ENCODE measurements at places on chromosomes 6 and 20. TPM values are rescaled to one million over a fixed set of nuclear protein-coding genes. Genes with fewer than 3 reads are reported as not detected.
A peak's percentile ranks its signal among the peaks of the same experiment; 100 is the strongest.

Gene MEP1A
- 0.09 TPM for total RNA-seq

Gene GPLD1
- total RNA-seq, result 0.87 TPM

Gene PKHD1
- 25.5 TPM for total RNA-seq

Gene SCRT2
- 0.06 TPM for total RNA-seq

Gene STMND1
- total RNA-seq, result 1.3 TPM

Gene NRN1
- total RNA-seq, result 2.0 TPM

DNA sequence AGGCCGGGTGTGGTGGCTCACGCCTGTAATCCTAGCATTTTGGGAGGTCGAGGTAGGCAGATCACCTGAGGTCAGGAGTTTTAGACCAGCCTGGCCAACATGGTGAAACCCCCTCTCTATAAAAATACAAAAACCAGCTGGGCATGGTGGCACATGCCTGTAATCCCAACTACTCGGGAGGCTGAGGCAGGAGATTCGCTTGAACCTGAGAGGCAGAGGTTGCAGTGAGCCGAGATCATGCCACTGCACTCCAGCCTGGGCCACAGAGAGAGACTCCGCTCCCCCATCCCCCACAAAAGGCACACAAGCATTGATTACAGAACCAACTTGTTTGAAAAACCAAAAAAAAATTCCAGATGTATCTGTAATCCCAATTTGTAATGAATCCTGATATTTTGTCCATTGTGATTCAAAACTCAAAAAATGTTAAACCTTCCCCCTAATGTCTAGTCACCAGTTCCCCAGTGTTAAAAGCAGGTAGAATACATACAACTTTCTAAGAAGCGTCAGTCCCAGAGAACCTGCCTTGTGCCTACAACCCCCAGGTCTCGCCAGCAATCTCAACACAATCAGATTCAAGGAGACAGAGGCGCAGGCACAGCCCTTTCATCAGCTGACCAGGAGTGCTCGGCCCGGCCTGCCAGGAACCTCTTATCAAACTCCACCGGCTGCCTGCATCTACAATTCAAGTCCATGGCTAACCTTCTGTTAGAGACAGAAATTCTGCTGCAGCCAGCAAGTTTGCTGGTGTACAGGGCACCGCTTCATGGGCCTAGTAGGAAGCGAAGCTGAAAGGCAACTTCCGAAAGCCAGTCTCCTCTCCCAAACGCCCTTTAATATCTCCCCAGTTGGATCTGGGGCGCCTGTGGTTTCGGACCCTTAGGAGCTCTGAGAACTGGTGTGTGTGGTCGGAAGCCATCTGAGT lies 2.1 kb downstream of the EZR start:
- peaks cover 18% of the 10 kb centered on the region for H3K4me1 ChIP-seq
- peak; percentile 78 for DNase-seq
- H3K27ac ChIP-seq, result peak overlapping the region; percentile 96
- H3K4me3 ChIP-seq, result peak overlapping the region; percentile 76
- H3K36me3 ChIP-seq, result no peaks in the 10 kb centered on the region
- H3K27me3 ChIP-seq, result no peaks in the 10 kb centered on the region

- no peak overlapping the region for H3K4me3 ChIP-seq
- peaks cover 3% of the 10 kb centered on the region for H3K27me3 ChIP-seq
- H3K27ac ChIP-seq, result no peak overlapping the region
- H3K4me1 ChIP-seq, result no peaks in the 10 kb centered on the region
Observed at GRCh38 chr20:22723659-22724058, 139.3 kb upstream of the FOXA2 start.

DNA sequence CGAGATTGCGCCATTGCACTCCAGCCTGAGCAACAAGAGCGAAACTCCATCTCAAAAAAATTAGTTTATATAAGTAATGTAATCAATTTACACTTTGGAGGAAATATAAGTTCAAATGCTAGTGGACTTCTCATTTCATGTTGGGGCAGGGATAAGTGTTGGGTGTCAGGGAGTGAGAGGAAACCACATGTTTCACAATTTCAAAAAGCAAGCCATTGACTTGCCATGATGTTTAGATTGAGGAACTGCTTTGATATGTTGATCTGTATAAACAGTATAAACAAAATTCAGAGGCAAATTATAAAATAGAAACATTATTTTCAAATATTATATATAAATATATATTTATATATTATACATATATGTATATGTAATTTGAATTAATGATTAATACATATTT lies 42.7 kb downstream of the FILIP1 start:
- DNase-seq, result no peak
- no peaks in the 10 kb centered on the region for H3K4me1 ChIP-seq
- no peaks in the 10 kb centered on the region for H3K36me3 ChIP-seq
- H3K4me3 ChIP-seq, result no peak overlapping the region

DNA sequence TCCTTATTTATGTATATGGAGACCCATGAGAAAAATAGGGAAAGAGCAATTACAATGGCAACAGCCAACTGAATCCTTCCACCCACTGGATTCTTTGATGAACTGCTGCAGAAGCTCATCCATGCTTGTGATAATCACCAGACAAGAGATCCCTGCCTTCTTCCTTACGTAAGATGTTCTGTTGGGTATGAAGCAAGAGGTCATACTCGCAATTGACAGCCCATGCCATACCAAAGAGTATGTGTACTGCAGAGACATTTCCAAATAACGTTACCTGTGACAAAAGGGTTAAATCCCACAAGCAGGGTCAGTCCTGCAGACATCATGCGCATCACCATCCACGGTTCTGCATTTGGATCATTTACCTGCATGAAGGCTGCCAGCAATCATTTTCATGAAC lies 27.8 kb downstream of the ELOVL5 start:
- no peaks in the 10 kb centered on the region for H3K36me3 ChIP-seq
- no peaks in the 10 kb centered on the region for H3K27me3 ChIP-seq
- no peak overlapping the region for H3K4me3 ChIP-seq
- DNase-seq, result no peak
- H3K4me1 ChIP-seq, result no peaks in the 10 kb centered on the region
- no peak overlapping the region for H3K27ac ChIP-seq

GRCh38 chr6:114569669-114570068 lies 226.8 kb upstream of the HS3ST5 start:
- H3K27ac ChIP-seq, result no peak overlapping the region
- no peak overlapping the region for H3K4me3 ChIP-seq

DNA sequence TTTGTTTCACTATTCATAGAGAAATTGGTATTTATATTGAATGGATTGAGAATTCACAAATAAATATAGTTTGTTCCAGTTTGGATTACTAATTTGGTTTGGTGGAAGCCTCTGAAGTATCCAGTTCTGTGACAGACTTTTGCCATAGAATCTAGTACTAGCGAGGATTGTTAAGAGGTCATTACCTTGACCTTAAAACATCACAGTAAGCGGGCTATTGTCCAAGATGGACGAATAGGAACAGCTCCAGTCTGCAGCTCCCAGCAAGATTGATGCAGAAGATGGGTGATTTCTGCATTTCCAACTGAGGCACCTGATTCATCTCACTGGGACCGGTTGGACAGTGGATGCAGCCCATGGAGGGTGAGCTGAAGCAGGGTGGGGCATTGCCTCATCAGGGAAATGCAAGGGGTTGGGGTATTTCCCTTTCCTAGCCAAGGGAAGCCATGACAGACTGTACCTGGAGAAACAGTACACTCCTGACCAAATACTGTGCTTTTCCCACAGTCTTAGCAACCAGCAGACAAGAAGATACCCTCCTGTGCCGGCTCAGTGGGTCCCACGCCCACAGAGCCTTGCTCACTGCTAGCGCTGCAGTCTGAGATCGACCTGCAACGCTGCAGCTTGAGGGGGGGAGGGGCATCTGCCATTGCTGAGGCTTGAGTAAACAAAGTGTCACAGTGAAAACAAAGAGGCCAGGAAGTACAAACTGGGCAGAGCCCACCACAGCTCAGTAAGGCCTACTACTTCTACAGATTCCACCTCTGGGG lies 66.4 kb upstream of the NEDD9 start:
- H3K36me3 ChIP-seq, result no peaks in the 10 kb centered on the region
- H3K4me1 ChIP-seq, result no peaks in the 10 kb centered on the region
- no peak overlapping the region for H3K4me3 ChIP-seq
- peak; percentile 48 for DNase-seq
- H3K27me3 ChIP-seq, result no peaks in the 10 kb centered on the region
- no peak overlapping the region for H3K27ac ChIP-seq

GRCh38 chr6:165574220-165575157 lies 88.6 kb downstream of the PDE10A start:
- no peaks in the 10 kb centered on the region for H3K36me3 ChIP-seq
- H3K27me3 ChIP-seq, result no peaks in the 10 kb centered on the region
- peaks cover 7% of the 10 kb centered on the region for H3K4me1 ChIP-seq
- H3K27ac ChIP-seq, result no peak overlapping the region

- H3K4me3 ChIP-seq, result no peak overlapping the region
- no peak for DNase-seq
- H3K4me1 ChIP-seq, result no peaks in the 10 kb centered on the region
- no peak overlapping the region for H3K27ac ChIP-seq
Observed at GRCh38 chr20:59269411-59270025, 30.9 kb upstream of the EDN3 start.

GRCh38 chr6:87907521-87907920 lies 140.1 kb upstream of the SPACA1 start:
- H3K36me3 ChIP-seq, result no peaks in the 10 kb centered on the region
- no peak for DNase-seq
- no peaks in the 10 kb centered on the region for H3K27me3 ChIP-seq
- no peak overlapping the region for H3K4me3 ChIP-seq
- H3K4me1 ChIP-seq, result no peaks in the 10 kb centered on the region
- no peak overlapping the region for H3K27ac ChIP-seq
